Caudate nucleus (tissue), 63 donors: ENCODE measurements at places on chromosomes 7 and 10.
A peak's percentile ranks its signal among the peaks of the same experiment; 100 is the strongest.

DNA sequence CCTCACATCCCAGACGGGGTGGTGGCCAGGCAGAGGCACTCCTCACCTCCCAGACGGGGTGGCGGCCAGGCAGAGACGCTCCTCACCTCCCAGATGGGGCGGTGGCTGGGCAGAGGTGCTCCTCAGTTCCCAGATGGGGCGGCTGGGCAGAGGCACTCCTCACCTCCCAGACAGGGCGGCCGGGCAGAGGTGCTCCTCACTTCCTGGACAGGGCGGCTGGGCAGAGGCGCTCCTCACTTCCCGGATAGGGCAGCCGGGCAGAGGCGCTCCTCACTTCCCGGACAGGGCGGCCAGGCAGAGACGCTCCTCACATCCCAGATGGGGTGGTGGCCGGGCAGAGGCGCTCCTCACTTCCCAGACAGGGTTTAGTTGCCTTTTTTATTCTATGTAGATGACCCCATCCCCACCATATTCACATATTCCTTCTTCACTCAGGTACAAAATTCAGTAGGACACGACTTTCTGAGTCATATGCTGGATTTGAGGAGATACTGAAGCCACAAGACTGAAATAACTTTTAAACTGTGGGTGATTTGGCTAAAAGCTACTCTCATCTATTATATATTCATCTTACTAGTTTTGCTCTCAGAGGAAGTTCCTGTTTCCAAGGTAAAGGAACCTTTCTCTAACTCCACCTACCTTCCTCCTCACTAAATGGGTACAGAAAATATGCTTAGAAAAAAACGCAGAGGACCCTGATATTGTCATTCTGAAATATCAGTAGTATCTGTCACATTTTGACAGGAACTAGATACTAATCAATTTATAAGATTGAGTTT, 54.4 kb downstream of the ENTPD1 start:
- no peak for DNase-seq

GRCh38 chr7:55490099-55490498, 82.2 kb downstream of the VOPP1 start:
- DNase-seq: no peak

GRCh38 chr10:35726846-35727245, 84.8 kb upstream of the FZD8 start:
- DNase-seq: no peak

DNA sequence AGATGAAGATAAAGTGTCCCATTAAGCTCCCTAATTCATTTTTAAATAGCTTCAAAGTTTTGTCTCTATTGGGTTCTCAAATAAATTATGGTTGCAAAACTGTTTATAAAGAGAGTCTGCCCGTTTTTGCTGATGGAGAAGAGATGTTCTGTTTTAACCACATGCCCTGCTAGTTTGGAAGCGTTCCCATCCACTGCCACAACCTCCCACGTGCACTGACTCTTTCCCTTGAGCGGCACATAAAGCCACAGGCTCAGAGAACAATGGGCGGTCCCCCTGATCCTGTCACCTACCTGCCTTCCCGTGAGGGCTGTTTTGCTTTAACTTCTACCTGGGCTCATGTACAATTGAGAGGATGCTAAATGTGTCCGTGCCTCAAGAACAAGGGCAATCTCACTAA, 65.5 kb downstream of the CPVL start:
- no peak for DNase-seq

- no peak for DNase-seq
Observed at GRCh38 chr7:97118306-97118917, 914 bp downstream of the SDHAF3 start.

DNA sequence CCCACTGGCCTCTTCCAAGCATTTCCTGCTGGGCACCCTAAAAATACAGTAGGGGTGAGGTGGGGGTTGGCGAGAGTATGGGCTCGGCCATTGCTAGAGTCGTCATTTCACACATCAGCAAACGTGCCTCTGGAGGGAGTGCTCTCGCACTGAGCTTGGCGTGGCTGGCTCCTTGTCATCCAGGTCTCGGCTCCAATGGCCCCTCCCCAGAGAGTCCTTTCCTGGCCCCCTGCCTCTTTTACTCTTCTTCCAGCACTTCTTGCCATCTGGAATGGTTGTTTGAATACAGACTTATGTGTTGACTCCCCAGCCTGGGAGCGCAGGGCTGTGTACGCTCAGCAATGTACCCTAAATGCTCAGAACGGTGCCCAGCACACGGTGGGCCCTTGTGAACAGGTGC, 18.8 kb downstream of the UNC5B start:
- no peak for DNase-seq

DNA sequence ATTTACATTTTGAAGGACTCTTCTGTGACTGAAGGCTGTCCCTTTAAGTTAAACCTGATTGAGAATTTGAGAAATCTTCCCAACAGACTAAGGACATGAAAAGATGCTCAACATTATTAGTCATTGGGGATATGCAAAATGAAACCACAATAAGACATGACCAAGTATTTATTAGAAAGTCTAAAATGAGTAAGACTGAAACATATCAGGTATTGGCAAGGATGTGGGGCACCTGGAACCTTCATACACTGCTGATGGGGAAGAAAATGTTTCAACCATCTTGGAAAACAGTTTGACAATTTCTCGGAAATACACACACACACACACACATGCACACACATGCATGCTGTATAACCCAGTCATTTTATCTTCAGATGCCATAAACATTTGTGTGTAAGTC, 132.1 kb upstream of the CDK6 start:
- DNase-seq: no peak

GRCh38 chr7:17030559-17030958, 148.8 kb upstream of the AGR3 start:
- no peak for DNase-seq

- DNase-seq: no peak
Observed at GRCh38 chr10:71011141-71011540, 122.8 kb upstream of the PCBD1 start.

- DNase-seq: no peak
Observed at GRCh38 chr10:118239236-118239630, 102.9 kb downstream of the FAM204A start.

GRCh38 chr10:117152668-117153067, 14.6 kb upstream of the VAX1 start:
- DNase-seq: no peak

DNA sequence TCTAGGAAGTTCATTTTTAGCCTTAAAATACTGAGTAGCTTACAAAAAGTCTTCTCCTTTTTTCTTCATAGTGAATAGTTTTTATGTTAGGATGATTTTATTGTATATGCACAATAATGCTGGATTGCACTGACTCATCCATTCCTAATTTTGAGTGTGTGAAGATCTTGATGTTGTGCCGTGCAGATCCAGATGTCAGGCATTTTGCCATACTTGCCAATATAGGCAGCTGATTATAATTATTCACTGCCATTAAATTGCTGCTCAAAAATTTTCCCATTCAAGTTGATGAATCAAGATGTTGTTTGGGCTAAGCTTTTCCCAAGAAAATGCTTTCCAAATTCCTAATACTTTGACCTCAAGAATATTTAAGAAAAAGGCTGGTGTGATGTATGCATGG, 218.3 kb downstream of the AHR start:
- DNase-seq: no peak

GRCh38 chr10:66678521-66678920, 247.3 kb upstream of the LRRTM3 start:
- no peak for DNase-seq

- DNase-seq: no peak
Observed at GRCh38 chr7:111647881-111648280, 85.6 kb upstream of the IMMP2L start.

DNA sequence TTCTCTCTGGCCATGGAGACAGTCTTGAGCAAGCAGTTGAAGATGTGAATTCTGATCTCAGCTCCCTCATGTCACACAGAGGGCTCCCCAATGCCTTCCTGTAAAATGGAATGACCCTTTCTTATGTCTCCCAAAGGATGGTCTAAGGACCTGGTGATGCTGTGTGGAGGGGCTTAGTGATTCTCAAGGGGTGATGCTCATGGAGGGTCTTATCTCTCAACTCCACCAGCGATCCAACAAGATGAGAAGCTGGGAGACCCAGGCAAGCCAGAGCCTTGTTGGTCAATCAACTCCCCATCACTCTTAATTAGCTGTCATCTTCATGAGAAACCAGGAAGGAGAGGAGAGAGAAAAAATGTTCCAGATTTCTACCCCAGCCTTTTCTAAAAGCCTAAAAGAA, 78.0 kb upstream of the SORCS3 start:
- DNase-seq: no peak

DNA sequence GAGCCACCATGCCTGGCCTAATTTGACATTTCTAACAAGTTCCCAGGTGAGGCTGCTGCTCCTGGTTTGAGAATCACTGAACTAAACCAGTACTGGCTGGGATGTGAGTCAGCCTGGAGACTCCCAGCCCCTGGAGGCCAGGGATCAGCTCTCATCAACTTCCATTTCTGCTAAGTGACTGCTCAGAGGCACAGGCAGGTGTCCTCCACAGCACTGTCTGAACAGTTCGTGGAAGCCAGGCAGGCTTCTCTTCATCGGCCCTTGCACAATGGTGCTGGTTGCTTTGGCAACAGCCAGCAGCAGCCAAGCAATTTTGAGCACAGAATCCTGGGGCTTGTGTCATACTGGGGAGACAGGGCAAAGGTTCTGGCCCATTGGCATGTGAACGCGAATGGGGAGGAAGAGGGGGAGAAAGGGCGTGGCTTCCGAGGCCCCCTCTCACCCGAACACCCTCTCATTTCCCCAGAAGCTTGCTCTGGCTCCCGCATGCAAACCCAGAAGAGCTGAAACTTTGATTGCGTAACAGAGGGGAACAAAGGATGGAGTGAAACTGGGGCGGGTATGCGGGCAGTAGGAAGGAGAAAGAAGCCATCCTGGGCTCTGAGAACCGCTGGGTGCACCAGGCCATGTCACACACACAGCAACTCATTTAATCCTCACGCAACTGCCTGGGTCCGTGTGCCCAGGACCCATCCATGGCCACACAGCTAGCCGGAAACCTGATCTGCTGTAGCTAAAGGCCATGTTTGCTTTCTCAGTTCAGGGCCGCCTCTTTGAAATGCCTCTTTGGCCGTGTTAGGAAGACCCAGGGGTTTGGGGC, 9.0 kb upstream of the POR start:
- no peak for DNase-seq

- DNase-seq: peak; percentile 9
Observed at GRCh38 chr10:98170249-98171117, 36.0 kb downstream of the R3HCC1L start.

GRCh38 chr10:32952541-32953276, 5.3 kb downstream of the ITGB1 start:
- DNase-seq: no peak

GRCh38 chr10:90592638-90593302, 265.1 kb downstream of the HTR7 start:
- DNase-seq: no peak

- DNase-seq: no peak
Observed at GRCh38 chr10:114825513-114826253, 4.1 kb downstream of the FHIP2A start.

DNA sequence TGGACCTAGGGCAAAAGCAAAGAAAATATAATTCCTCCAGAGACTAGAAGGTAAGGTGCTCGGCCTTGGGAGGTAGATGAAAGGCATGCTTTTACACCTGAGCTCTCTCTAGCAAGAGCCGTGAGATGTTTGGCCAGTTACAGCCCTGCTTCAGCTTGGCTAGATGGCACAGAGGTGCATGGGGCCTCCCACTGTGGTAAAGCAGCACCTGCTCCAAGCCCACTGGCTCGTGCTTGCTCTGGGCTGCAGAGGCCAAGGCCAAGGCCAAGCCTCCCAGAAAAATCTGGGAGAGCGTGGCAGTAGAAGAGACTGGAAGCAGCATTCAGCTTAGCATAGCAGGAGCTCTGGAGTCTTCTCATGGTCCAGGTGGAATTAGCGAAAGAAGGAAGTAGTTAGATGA, 31.0 kb upstream of the OPALIN start:
- DNase-seq: no peak

- DNase-seq: no peak
Observed at GRCh38 chr10:29932991-29933390, 126.4 kb downstream of the JCAD start.

GRCh38 chr10:43136995-43137716, 1.1 kb upstream of the CSGALNACT2 start:
- no peak for DNase-seq

DNA sequence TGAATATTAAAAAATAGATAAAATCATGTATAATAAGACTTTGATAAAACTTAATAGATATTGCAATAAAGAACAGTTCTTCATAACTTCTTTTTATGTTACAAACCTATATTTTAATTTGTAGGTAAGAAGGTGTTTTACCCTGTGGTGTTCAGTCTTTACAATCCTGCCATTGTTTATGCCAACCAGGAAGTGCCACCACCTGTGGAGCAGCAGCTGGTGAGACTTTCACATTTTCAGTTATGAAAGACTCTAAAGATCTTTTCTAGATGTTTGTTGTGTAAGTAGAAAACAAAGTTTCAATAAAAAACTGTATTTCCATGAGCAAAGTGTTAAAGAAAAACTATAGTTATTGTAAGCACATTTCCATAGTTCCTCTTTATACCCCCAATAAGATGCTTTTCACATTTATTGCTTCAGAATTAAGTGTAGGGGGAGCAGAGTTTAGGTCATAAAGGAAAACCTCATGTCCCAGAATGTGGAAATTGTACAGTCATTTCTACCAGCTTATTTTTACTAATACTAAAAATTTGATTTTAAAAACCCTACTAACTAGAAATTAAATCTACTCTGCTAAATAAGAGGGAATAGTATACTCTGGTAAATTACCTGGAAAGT, 28.7 kb downstream of the CSGALNACT2 start:
- DNase-seq: no peak

- DNase-seq: no peak
Observed at GRCh38 chr10:74926791-74927585, 100.6 kb downstream of the KAT6B start.

DNA sequence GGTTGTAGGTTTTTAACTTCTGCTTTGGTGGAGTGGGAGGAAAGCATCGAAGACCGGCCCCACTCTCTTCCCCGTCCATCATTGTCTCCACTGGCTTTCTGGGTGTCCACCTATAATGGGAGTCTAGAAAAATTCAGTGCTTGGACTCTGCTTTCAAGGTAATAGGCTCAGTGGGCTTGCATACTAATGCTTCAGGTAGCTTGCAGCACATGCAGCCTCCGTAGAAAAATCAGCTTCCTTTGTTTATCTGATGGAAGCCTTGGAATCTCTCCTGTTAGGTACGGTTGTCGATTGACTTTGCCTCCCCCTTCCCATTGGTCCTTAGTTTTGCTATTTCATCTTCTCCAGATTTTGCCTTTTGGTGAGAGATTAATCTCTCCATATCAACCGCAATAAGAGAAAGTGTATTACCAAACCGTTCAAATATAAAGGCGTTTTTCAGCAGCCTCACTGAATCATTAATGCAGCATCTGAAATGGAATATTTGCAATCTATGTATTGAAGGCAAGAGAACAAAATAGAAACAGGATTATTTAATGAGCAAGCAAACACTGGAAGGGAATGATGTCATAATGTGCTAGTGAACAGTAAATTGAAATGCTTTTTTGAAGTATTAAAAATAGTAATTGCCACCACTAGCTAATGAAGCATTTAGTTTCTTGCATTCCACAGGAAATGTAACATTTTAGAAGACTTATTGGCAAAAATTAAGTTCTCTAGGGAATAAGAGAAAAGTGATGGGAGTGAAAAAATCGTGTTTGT, 944 bp downstream of the AVL9 start:
- no peak for DNase-seq

GRCh38 chr7:157358753-157359096, 21.9 kb downstream of the DNAJB6 start:
- no peak for DNase-seq

GRCh38 chr10:60508831-60509230, 119.2 kb upstream of the ANK3 start:
- no peak for DNase-seq

GRCh38 chr7:91892821-91893340, 12.4 kb upstream of the MTERF1 start:
- no peak for DNase-seq
